ENCODE measurements at places on chromosomes 13 and 19.

GRCh38 chr19:7772752-7773291 is 9.8 kb downstream of the CLEC4M start:
- no peak for DNase-seq

DNA sequence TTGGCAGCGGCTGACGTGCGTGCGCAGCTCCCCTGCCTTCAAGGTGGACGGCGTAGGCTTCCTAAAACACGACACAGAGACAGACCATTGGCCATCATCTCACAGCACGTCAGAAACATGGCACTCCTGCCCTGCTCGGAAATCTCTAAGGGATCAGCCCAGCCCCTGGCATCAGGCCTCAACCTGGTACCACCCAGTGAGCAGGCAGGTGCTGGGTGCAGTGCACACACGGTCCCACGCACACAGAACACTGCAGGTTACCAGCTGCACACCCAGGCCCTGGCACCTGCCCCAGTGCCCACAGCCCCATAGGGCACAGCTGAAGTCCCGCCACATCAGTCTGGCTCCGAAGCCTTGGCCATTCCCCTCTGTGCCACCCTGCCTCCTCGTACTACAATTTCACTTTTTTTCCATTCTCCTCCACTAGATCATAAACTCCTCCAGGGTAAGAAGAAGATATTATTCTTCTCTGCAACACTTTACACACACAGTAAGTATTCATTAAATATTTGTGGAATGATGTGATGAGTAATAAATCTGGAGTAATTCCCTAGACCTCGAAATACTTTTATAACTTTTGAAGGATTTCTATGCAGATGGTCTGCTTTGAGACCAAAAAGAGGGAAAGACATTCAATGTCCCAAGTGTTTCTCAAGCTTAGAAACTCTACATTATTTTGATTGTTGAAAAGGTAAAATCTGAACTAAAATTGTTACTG is 156.4 kb downstream of the COL4A1 start:
- no peak for DNase-seq

GRCh38 chr13:37656247-37656940 is 57.8 kb upstream of the POSTN start:
- peak; percentile 62 for DNase-seq

GRCh38 chr19:5364674-5365073 is 24.1 kb upstream of the PTPRS start:
- no peak for DNase-seq

DNA sequence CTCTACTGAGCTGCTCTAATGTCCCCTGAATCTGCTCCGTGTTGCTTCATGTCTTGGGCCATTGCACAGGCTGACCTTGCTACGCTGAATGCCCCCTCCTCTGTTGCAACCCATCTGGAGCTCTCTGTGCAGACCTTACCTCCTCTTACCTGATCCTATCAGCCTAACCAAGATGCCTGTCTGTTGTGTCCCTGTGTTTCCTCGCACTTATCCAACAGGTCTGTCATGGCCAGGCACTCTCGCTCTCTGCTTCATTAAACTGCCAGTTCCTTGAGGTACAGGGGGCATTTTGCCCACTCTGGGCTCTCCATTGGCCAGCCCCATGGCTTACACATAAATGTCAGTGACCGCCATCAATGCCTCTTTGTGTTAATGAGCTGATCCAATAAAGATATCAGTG is 277.7 kb upstream of the TSHZ3 start:
- DNase-seq = no peak

DNA sequence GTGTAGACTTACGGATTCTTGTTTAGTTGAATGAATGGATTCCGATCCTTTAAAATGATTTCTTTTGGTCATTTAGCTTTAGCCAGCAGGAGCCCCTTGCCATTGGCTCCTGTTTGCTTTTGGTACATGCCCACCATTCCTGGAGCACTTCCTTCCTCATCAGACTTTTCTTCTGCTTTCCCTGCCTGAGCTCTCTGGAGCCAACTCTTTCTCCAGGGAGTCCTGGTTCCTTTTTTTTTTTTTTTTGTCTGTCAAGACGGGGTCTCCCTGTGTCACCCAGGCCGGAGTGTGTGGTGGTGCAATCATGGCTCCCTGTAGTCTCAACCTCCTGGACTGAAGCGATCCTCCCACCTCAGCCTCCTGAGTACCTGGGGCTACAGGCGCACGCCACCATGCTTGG is 37.8 kb downstream of the SMARCA4 start:
- DNase-seq = no peak

GRCh38 chr13:60755380-60756163 is 358.6 kb downstream of the TDRD3 start:
- no peak for DNase-seq
